ENCODE measurements at places on chromosomes 2 and 18.

DNA sequence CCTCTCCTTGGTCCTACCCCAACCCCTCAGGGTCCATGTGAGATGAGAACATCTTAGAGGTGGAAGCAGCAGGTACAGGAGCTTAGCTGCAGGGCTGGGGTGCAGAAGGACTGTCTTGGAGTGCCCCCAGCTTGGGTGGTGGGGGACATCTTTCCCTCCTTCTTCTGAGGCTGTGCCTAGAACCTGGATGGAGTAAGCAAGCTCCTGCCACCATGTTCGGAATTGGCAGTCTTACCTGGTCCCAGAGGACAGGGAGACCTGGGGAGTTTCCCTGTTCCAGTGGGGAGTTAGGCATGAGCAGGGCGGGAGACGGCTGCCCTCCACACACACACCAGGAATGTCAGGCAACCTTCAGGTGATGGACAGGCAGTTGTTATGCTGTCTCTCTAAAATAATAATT lies 131.0 kb upstream of the COPS8 start:
- DNase-seq: no peak

DNA sequence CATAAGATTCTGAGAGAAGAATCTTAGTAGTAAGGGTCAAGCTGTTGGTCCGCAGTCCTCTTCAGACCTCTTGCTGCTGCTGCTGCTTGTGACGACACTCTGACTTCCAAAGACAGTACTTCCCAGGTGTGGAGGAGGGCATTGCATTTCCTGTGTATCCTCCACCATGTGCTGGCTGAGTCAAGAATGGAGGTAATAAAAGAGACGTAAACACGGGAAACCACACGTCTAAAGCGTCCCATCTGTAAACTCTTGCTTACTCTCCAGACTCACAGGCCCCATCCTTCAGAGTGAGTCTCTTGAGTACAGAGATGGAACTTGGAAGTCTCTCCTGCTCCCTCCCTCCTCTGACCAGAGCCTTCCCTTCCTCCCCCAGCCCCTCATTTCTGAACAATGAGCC lies 25.6 kb downstream of the KLHL29 start:
- DNase-seq: no peak

DNA sequence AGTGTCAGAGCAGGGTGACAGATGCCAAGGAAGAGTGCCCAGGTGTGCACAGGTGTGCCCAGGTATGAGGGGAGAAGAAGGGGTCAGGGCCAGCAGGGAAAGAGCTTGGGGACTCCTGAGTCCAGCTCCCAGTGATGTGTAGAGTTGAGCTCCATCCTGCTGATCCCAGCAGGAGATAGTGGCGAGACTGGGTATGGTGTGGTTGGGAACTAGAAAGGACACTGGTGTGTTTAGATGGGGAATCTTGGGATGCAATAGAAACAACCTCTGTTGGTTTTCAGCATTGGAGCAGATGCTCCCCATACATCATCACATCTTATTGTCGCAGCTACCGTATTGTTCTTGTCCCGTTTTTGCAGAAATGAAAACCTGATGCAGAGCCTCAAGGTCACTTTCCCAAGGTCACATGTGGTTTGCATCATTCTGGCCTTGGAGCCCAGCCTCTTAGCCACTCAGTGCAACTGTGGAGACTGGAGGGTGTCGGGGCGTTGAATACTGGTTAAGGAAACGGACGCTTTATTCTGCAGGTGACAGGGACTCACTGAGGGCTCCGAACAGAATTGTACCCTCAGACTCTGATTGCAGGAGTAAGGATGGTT lies 166.7 kb downstream of the AGAP1 start:
- no peak for DNase-seq

- no peak for DNase-seq
Observed at GRCh38 chr2:151437630-151438029, 27.9 kb downstream of the RIF1 start.

DNA sequence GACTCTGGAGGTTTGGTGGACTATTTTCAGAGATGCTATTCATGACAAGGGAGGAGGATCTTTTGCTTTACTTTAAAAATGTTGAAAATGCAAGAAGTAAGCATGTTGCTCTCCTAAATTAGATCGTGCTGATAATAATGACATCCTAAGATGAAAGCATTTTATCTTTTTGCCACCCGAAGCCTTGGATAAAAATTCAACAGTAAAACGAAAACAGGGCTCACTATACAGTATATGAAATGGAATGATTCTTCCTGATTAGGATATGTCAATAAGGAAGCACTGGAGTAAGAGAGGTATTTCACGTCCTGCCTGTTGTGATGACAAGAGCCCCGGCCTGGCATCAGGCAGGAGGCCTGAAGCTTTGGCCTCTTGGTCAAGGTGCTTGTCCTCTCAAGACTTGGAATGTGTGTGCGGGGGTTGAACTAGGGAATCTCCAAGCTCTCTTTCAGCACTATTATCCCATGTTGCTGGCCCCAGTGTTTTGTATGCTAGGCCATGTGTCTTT lies 306.0 kb downstream of the MTX2 start:
- no peak for DNase-seq

DNA sequence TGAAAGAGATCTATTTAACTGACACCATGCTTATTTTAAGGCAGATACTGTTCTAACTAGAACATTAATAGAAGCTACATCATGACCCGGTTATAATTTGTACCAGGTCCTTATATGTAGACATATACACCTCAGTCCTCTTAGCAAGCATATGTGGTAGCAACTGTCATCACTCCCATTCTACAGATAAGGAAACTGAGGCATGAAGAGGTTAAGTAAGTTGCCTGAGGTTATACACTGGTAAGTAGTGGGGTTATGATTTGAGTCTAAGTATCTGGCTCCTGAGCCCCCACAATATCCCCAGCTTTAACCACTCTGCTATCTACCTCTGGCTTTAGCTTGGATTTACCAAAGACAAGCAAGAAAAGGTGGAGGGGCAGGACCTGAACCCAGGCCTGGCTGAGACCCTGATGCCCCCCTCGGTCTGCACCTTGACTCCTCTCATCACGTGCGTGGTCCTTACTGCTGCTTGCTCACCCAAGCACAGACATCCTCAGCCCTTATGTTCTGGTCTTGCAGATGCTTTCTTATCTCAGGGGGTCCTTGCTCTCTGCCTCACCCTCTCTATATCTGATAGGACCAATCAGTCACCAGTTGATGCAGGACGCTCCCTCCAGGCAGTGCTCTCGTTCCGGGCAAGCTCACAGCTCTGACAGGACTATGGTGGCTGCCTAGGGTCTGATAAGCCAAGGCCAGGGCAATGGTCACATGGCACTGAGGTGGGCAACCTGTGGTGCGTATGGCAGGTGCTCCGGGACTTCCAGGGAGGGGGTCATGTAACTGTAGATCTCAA lies 4.0 kb downstream of the DYSF start:
- DNase-seq: no peak

GRCh38 chr2:14336759-14337382 lies 295.6 kb upstream of the LRATD1 start:
- DNase-seq: no peak

DNA sequence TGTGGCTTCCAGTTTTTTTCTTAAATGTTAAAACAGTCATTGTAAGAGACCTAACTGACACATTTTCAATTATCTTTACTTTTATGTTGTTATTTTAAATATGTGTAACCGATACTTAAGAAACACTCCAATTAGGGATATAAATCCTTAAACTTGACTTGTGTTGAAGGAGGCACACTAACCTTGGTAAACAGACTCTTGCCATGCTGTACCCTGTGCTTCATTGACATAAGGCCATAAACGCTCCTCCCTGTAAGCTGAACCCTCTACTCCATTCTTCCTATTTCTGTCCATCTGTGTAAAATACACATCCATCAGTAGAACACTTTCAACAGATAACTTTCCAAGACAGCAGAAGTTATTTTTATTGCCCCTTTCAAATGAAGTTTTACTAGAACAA lies 780.5 kb upstream of the FAM98A start:
- DNase-seq: no peak

GRCh38 chr18:13231151-13231550 lies 12.6 kb downstream of the LDLRAD4 start:
- no peak for DNase-seq

- DNase-seq: no peak
Observed at GRCh38 chr2:54981385-54981784, 68.9 kb downstream of the RTN4 start.

DNA sequence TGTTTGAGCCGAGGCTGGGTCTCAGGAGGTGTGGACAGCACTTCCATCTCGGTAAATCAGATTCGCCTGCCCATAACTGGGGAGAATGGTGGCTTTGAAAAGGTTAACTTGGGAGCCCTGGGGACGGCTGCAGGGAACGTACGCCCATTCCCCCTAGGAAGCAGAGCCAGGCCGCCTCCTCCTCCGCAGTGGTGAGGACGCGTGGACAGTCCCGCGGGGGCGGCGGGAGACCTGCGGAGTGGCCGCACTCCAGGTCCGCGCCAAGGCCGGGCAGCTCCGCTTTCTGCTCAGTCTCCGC lies 845 bp upstream of the MYCN start:
- DNase-seq: peak; percentile 55

- no peak for DNase-seq
Observed at GRCh38 chr2:4675295-4675694, 971.9 kb downstream of the DCDC2C start.

DNA sequence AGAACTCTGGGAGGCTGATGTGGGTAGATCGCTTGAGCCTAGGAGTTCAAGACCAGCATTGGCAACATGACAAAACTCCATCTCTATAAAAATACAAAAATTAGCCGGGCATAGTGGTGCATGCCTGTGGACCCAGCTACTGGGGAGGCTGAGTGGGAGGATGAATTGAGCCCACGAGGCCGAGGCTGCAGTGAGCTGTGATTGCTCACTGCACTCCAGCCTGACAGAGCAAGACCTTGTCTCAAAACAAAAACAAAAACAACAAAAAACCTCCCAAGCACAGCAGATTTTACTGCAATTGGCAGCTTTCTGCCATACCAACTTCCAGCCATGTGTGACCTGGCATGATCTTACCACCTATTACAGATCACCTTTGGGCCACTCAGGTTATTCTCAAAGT lies 57.7 kb upstream of the LRPPRC start:
- no peak for DNase-seq

DNA sequence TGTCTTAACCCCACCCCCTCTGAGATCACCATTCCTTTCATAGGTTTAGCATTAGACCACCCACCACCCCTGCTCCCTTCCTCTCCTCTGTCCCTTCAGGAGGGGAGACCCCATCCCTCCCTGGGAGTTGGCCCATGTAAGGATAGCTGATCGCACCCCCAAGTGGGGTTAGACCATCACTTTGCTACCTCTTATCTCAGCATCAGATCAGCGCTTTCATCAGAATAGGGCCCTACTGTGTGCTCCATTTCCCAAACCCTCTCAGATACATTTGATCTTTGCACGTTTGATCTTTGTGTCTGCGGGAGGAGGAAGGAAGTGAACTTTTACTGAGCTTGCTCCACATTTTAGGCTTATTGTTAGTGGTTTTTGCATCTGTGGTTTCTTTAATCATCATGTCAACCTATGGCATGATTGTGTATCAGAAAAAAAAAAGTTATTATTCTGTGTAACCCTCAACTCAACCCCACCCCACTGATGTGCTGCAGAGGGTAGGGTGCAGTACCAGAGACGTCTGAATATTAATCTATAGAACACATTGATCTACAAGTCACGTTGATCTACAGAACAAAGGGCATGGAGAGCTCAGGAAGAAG lies 81.2 kb downstream of the PDCL3 start:
- no peak for DNase-seq

DNA sequence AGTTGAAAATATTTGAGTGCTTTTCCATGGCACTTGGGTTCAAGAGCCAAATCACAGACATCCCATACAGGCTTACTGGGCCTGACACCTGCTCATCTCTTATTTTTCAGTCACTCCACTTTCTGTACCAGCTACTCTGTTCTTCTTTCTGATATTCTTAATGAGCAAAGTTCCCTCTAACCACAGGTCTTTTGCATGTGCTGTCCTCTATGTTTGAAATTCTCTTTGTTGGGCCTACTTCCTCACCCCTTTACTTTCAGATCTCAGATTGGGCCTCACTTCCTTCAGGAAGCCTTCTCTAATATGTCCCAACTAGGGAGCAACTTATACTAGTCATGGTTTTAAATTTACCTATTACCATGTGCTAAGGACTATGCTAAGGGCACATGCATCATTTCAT lies 81.8 kb upstream of the RBMS1 start:
- DNase-seq: no peak

GRCh38 chr2:200728630-200729029 lies 83.1 kb upstream of the BZW1 start:
- no peak for DNase-seq

GRCh38 chr2:47300081-47300480 lies 102.9 kb upstream of the MSH2 start:
- DNase-seq: no peak

DNA sequence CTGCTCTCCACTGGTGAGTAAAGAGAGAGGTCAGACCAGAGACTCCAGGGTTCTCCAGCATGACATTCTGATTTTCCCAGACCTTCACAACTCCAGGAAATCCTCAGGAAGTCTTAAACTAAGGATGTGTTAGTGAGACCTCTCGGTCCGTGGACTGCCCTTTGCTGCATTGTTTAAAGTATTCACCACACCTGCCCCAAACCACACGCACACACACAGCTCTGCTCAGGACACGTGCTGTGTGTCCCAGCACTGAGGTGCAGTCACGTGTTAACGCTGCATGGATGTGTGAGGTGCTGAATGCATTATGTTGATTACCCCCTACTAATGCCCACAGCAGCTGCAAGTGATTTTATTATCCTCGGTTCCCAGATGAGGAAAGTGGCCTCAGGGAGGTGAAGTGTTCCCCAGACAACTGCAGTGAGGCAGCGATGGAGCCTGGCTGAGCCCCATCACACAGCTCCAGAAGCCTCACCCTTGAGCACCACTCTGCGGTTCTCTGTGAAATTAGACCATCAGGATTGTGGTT lies 68.4 kb downstream of the TRAPPC12 start:
- DNase-seq: no peak

DNA sequence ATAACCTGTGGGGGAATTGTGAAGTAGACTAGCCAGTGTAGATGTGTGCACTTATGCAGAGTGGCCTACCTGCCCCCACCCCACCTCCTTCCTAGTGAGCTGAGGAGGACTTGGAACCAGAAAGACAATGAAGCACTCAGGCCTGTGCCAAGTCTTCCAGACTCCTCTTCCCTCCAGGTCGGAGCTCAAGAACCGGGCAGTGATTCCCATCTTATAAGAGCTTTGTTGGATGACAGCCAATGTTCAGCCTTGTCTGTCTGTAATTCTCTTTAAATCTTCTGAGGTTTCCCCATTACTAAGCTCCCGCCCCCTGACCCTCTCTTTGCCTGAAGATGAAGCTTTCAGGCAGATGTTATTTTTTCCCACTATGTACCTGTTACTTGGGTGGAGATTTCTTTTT lies 121.0 kb downstream of the SMAD2 start:
- no peak for DNase-seq

DNA sequence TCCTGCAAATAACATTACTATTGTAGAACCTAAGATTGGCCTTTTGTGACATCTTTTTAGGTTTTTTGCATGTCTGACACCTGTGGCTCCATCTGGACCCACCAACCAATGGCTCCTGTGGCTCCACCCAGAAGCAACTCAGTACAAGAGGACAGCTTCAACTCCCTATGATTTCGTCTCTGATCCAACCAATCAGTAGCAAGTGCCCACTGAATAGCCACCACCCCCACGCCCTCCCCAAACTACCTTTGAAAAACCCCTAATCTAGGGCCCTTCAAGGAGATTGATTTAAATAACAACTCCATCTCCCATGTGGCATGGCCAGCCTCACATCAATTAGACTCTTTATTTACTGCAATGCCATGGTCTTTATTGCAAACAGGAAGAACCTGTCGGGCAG lies 23.6 kb downstream of the MPP4 start:
- no peak for DNase-seq

Measured in MG63 (cell line).